ENCODE measurements at places on chromosomes 1 and 21. TPM values are rescaled to one million over a fixed set of nuclear protein-coding genes. Genes with fewer than 3 reads are reported as not detected.
A peak's percentile ranks its signal among the peaks of the same experiment; 100 is the strongest.

FLG2 gene
- not detected for total RNA-seq

TP53BP2 gene
- total RNA-seq = 41.4 TPM

ASTN1 gene
- total RNA-seq = 5.0 TPM

- peaks cover 9% of the 10 kb centered on the region for H3K27me3 ChIP-seq
- H3K4me1 ChIP-seq = no peaks in the 10 kb centered on the region
- H3K4me3 ChIP-seq = no peak overlapping the region
- no peak overlapping the region for H3K27ac ChIP-seq
- peaks cover 17% of the 10 kb centered on the region for H3K36me3 ChIP-seq
Observed at GRCh38 chr1:232328486-232329102, 301.3 kb downstream of the SIPA1L2 start.

DNA sequence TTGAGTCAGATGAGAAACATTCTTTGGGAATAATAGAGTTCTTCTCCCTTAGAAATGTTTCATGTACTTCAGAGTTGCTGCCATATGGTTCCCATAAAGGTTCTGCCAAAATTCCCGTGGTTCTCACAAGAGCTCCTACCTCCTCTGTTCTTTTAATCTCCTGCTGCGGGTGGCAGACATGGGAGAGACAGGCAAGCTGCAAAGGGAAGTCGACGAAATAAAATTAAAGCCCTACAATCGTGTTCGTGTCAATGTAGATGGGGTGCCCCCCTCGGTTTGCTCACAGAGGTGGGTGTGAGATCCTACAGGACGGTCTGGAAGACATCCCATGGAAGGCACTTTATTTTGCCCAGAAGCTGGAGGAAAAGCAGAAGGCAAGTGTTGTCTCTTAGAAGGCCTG, 276.0 kb downstream of the RWDD3 start:
- no peak overlapping the region for H3K4me3 ChIP-seq
- H3K36me3 ChIP-seq = peaks cover 5% of the 10 kb centered on the region
- peaks cover 53% of the 10 kb centered on the region for H3K4me1 ChIP-seq
- DNase-seq = no peak
- peak overlapping the region; percentile 15 for H3K27ac ChIP-seq

DNA sequence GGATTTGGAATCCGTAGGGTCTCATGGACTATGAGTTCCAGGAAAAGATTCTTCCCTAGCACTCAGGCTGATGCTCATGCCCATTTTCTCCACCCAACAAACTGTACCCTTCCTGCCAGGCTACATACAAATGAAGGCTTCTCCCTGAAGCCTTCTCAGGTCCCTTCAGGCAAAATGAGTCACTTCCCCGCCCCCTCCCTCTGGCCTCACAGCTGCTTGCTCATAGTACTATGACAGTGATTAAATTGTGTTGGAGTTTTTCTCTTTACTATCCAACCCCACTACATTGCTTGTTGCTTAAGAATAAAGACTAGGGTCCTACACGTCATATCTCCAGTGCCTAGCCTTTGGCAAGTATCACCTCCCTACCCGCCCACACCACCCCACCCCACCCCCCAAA, 207.6 kb upstream of the NFIA start:
- no peaks in the 10 kb centered on the region for H3K36me3 ChIP-seq

GRCh38 chr1:234980645-234981396, 147.8 kb downstream of the TOMM20 start:
- peaks cover 34% of the 10 kb centered on the region for H3K4me1 ChIP-seq
- no peak overlapping the region for H3K27ac ChIP-seq
- H3K4me3 ChIP-seq = no peak overlapping the region

DNA sequence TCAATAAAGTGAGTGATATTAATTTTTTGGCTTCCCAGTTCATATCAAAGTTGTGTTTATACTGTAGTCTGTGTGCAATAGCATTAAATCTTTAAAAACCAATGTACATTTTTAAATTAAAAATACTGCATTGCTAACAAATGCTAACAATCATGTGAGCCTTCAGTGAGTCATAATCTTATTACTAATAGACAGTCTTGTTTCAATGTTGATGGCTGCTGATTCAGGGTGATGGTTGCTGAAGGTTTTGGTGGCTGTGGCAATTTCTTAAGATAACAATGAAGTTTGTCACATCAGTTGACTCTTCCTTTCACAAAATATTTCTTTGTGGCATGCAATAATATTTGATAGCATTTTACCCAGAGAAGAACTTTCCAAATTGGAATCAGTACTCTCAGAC, 109.0 kb downstream of the ZMYM4 start:
- peaks cover 2% of the 10 kb centered on the region for H3K36me3 ChIP-seq
- no peak overlapping the region for H3K27ac ChIP-seq
- no peak overlapping the region for H3K4me3 ChIP-seq
- no peak for DNase-seq
- H3K27me3 ChIP-seq = no peaks in the 10 kb centered on the region
- H3K4me1 ChIP-seq = peaks cover 6% of the 10 kb centered on the region

Data from WTC11 (cell line).